Natural killer cell treated with Interleukin-12 subunit alpha and Interleukin-12 subunit beta and Interleukin-15 and Interleukin-18, amount 100 ng/mL, for 72 hours (primary cell): ENCODE measurements at places on chromosomes 4 and X.

DNA sequence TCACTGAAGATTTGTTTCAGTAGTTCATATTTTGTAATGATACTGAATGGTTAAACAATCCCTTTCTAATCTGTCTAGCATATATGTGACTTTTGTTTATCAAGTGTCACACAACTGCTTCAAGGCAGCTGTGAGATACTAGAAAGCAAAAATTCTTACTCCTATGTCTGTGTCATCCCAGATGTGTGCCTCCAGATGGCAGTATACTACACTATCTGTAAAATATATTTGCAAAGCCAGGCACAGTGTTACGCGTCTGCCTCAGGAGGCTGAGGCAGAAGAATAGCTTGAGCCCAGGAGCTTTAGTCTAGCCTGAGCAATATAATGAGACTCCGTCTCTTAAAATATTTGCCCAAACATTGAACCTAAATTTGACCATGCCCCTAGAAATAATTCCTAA lies 4.0 kb downstream of the NUDT10 start:
- no peak for DNase-seq

DNA sequence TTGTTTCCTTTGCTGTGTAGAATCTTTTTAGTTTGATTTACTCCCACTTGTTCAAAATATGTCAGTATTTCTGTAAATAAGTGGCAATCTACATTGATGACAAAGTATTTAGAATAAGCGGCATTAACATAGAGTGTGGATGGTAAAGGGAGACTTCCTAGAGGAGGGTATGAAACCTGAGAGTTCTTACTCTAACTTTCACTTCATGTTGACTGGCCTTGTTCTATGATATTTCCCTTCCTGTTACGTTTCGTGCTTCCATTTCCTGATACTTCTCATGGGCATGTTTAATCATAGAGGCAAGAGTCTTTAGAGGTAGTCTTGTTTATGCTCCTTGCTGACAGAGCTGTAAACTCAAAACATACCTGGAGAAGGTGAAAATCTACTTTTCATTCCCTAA lies 408.9 kb downstream of the GLUD2 start:
- no peak for DNase-seq

- no peak for DNase-seq
Observed at GRCh38 chr4:3451956-3452355, 10.2 kb downstream of the HGFAC start.

DNA sequence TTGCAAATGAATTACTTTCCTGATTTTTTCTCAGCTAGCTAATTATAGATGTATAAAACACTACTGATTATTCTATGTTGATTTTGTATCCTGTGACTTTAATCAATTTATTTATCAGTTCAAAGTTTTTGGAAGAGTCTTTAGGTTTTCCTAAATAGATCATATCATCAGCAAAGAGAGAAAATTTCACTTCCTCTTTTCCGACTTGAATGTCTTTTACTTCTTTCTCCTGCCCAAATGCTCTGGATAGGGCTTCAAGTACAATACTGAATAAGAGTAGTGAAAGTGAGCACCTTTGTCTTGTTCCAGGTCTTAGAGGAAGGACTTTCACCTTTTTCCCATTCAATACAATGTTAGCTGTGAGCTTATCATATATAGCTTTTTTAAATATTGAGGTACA lies 417.9 kb downstream of the PDGFC start:
- DNase-seq, result no peak

GRCh38 chr4:41622787-41623186 lies 84.8 kb downstream of the LIMCH1 start:
- no peak for DNase-seq

GRCh38 chr4:165204462-165204830 lies 2.9 kb upstream of the KLHL2 start:
- no peak for DNase-seq
